ENCODE measurements at places on chromosomes 2 and 18.

GRCh38 chr2:26969077-26969844 lies 1.2 kb upstream of the MAPRE3 start:
- DNase-seq, result no peak

- DNase-seq, result no peak
Observed at GRCh38 chr2:233380995-233381637, 26.8 kb downstream of the DGKD start.

DNA sequence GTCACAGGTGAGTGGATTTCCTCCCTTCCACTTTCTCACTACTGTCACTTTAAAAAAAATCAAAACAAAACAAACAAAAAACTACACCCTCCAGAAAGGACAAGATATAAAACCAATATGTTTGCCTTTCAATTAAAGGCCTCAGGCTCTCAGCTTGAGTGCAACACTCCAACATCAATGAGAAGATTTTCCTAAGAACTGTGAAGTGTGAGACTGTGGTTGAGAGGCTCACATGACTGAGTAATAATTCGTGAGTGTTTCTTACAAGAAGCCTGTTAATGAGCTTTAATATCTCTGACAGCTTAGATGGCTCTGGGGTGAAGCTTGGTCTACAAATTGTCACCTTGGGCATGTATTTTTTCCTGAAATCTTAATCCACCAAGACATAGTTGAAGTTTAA lies 216.1 kb downstream of the ETAA1 start:
- DNase-seq, result no peak

DNA sequence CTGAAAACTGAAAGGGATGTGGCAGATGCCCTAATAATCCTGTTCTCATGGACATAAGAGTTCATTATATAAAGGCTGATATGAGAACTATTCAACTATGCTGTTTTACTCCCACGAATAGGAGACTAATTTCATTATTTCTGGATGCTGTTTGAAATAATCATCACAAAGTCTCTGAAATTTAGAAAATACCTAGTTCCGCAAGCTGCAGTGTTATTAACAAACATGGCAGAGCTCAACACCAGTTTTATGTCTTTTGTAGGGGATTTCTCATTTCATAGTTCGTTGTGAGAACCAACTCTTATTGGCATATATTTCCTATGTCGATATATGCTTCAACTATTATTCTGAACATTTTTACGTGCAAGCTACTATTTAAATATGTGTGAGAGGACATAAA lies 200.3 kb upstream of the SLC8A1 start:
- DNase-seq, result no peak

GRCh38 chr2:165401285-165401852 lies 68.1 kb upstream of the CSRNP3 start:
- no peak for DNase-seq

GRCh38 chr18:35816003-35816402 lies 156.5 kb upstream of the RMP24 start:
- DNase-seq, result no peak
